ENCODE measurements at places on chromosomes 4 and X. TPM values are rescaled to one million over a fixed set of nuclear protein-coding genes. Genes with fewer than 3 reads are reported as not detected.

Gene GBA3
- not detected for total RNA-seq

Gene GUCY1B1
- total RNA-seq, result 0.39 TPM

Gene CITED1
- not detected for total RNA-seq

Gene DUSP21
- total RNA-seq, result not detected

Gene EGF
- total RNA-seq, result not detected

Gene SSX2B
- not detected for total RNA-seq

Gene TMSB15A
- total RNA-seq, result 8.9 TPM

Gene FRG2
- not detected for total RNA-seq

Gene NLRP2B
- total RNA-seq, result not detected

Gene KLKB1
- not detected for total RNA-seq

Gene FANCB
- total RNA-seq, result 4.1 TPM

Gene SOWAHD
- not detected for total RNA-seq

Gene RHOXF2
- not detected for total RNA-seq

Gene CRMP1
- total RNA-seq, result 0.05 TPM

Gene MAGEA2B
- not detected for total RNA-seq

Gene GAGE12F
- total RNA-seq, result not detected

Gene IBSP
- total RNA-seq, result not detected

Gene NUP62CL
- total RNA-seq, result not detected

Gene PNMA5
- not detected for total RNA-seq

Gene RIBC1
- total RNA-seq, result 0.33 TPM

Gene ATOH1
- not detected for total RNA-seq

Gene RASSF6
- total RNA-seq, result not detected

Gene TMEM192
- total RNA-seq, result 16.3 TPM

Gene PITX2
- total RNA-seq, result 0.07 TPM
